ENCODE measurements at places on chromosomes 7 and 10. TPM values are rescaled to one million over a fixed set of nuclear protein-coding genes. Genes with fewer than 3 reads are reported as not detected.

BLNK gene
- total RNA-seq: not detected

TEX36 gene
- not detected for total RNA-seq

CYP26C1 gene
- not detected for total RNA-seq

ZP3 gene
- 0.43 TPM for total RNA-seq

AGR2 gene
- total RNA-seq: not detected

OR13A1 gene
- total RNA-seq: under 0.01 TPM

SSC4D gene
- total RNA-seq: 0.66 TPM

TLX1 gene
- total RNA-seq: not detected

GTF2IRD1 gene
- total RNA-seq: 16.5 TPM

GRID2IP gene
- total RNA-seq: not detected

OR2A7 gene
- total RNA-seq: 0.22 TPM

SLC29A4 gene
- 1.0 TPM for total RNA-seq

SPDYE18 gene
- 0.44 TPM for total RNA-seq

GIGYF1 gene
- total RNA-seq: 20.6 TPM

RBM20 gene
- total RNA-seq: under 0.01 TPM

IQCE gene
- total RNA-seq: 15.5 TPM

SEMA3C gene
- total RNA-seq: 223 TPM

PLAC9 gene
- total RNA-seq: 0.29 TPM

CALML3 gene
- total RNA-seq: not detected

HSPA12A gene
- total RNA-seq: 12.9 TPM

TUBAL3 gene
- total RNA-seq: not detected

CYP2E1 gene
- 3.5 TPM for total RNA-seq

SPAG6 gene
- not detected for total RNA-seq

IL15RA gene
- 11.2 TPM for total RNA-seq

AEBP1 gene
- total RNA-seq: 95.6 TPM

SFTPA2 gene
- total RNA-seq: not detected

SDK1 gene
- total RNA-seq: 1.1 TPM

All from placental pericyte (primary cell).